ENCODE measurements at places on chromosomes 11 and 22. TPM values are rescaled to one million over a fixed set of nuclear protein-coding genes. Genes with fewer than 3 reads are reported as not detected.

Gene NFRKB
- total RNA-seq, result 58.6 TPM

Gene BCO2
- total RNA-seq, result 1.5 TPM

Gene MPPED1
- total RNA-seq, result 1.8 TPM

DNA sequence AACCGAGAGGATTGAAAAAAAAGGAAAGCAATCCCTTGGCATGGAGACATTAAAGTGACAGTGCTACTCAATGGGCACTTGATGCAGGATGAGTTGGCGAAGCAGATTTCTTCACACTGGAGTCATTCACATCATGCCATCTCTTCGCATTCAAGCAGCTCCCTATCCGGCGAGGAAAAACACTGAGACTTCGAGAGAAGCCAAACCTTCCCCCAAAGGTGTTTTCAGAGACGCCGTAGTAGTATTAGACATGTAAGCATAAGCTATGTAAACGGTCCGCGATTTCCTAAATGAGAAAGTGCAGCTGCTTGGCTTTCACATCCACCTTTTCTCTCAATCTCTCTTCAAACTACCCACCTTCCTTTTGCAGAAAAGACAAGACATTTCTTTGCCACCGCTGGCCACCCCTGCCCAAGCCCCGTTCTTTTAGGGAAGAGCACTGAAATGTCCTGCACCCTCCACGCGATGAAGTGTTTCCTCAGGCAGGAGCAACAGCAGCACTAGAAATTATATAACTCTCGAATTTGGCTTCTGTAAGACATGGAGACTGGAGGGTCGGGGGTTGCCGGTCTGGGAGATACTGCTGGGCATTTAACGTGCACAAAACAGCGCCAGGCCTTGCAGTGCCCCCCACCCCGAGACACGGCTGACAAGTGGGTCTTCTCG is at the start of gene DLG2:
Gene DLG2, minus strand, starts transcription at position 13 of the 666 bp plus-strand sequence.
- DNase-seq, result no peak

DNA sequence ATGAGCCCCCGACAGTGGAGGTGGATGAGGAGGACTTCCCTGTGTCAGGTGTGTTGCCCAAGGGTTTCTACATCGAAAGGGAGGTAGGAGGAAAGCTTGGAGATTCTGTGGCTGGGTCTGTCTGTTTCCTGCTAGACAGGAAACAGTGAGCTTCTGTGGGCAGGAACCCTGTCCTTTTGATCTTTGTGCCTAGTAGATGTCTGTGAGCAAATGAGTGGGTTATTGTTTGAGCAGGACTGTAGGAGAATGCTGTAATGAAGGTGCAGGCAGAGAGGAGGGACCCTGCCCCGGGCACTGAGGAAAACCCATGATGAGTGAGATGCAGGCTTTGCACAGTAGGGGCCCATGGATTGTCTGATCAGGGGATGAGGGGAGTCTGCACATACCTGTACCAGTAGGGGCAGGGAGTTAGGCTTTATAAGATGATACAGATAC is 14.0 kb downstream of the USP35 start:
- DNase-seq, result no peak

GRCh38 chr22:38165922-38166593 is 15.6 kb downstream of the PLA2G6 start:
- no peak for DNase-seq

Gene SLC1A2
- 2.4 TPM for total RNA-seq

Gene MAJIN
- total RNA-seq, result not detected

GRCh38 chr11:116310698-116311097 is 462.1 kb downstream of the BUD13 start:
- DNase-seq, result no peak

Gene USP2
- total RNA-seq, result 3.4 TPM

- no peak for DNase-seq
Measured at GRCh38 chr11:17840101-17840548, 105.5 kb downstream of the KCNC1 start.

DNA sequence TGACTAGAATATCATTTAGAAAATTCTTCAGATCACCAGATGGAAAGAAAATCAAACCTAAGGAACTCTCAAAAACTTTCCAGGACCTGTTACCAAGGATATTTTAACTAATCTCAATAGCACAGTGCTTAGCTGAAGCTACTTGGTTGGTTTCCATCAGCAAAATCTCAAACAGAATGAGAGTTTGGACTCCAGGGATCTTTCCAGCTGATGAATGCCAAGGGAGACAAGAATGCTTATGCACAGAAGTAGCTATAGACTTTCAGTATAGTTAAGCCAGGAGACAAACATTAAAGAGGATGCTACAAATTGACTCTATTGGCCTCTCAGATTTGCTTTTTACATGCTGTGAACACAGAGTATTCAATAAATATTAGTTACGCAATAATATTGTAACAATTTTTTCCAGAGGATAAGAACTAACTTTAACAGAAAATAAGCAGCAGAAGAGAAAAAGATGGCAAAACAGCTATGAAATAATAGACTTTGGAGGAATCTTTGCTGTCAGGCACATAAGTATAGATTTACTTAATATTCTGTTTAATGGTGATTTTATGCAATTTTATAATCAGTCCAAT is 331.4 kb downstream of the DLG2 start:
- no peak for DNase-seq

- DNase-seq, result no peak
Measured at GRCh38 chr11:16070573-16070972, 285.8 kb downstream of the SOX6 start.
